Activated naive CD8-positive, alpha-beta T cell treated with anti-CD3 and anti-CD28 coated beads, Interleukin-2, amount 10 ng/mL, durations not matched to agents 7 days and 5 days (primary cell): ENCODE measurements at places on chromosomes 12 and 14. TPM values are rescaled to one million over a fixed set of nuclear protein-coding genes. Genes with fewer than 3 reads are reported as not detected.

GRCh38 chr12:75982979-75983660 lies 48.5 kb downstream of the PHLDA1 start:
- DNase-seq: no peak

DNA sequence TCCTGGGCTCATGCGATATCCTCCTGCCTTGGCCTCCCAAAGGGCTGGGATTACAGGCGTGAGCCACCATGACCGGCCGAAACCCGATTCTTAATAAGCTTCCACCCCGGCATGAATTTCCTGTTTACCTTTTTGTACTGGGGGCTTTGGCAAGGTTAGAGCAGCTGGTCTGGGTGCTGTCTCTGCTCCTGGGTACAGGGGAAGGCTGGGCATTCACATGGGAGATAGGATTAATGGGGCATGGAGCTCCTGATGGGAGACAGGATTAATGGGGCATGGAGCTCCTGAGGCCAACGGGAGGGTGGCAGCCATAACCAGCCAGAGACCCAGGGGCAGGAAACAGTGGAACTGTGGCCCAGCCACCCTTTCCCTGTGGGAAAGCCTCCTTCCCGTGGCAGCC lies 69.5 kb upstream of the DICER1 start:
- no peak for DNase-seq

- no peak for DNase-seq
Measured at GRCh38 chr12:102481705-102482425, 1.5 kb upstream of the IGF1 start.

DNA sequence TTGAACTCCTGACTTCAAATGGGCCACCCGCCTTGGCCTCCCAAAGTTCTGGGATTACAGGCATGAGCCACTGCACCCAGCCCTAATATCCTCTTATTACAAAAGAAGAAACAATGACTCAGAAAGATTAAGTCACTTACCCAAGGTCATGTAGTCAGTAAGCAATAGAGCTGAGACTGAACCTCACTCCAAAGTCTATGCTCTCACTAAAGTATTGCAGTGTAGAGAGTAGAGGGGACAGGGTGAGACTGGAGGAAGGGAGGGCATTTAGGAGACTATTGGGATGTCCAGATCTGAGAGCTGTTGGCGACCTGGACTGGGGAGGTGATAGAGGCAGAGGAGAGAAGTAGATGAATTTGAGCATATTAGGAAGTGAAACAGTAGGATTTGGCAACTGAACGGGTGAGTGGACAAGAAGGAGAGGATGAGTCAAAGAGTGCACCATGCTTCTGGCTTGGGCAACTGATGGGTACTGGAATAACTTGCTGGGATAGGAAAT lies 11.8 kb downstream of the P2RX7 start:
- no peak for DNase-seq

DNA sequence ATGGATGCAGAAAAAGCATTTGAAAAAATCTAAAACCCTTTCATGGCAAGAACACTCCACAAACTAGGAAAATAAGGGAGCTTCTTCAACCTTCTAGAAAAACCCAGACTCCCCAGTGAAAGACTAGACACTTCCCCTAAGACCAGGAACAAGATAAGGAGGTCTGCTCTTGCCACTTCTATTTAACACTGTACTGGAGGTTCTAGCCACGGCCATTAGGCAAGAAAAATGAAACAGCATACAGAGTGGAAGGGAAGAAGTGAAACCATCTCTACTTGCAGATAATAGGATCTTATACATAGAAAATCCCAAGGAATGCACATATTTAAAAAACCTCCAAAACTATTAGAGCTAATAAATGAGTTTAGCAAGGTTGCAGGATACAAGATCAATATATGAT lies 42.3 kb downstream of the CHGA start:
- no peak for DNase-seq

DNA sequence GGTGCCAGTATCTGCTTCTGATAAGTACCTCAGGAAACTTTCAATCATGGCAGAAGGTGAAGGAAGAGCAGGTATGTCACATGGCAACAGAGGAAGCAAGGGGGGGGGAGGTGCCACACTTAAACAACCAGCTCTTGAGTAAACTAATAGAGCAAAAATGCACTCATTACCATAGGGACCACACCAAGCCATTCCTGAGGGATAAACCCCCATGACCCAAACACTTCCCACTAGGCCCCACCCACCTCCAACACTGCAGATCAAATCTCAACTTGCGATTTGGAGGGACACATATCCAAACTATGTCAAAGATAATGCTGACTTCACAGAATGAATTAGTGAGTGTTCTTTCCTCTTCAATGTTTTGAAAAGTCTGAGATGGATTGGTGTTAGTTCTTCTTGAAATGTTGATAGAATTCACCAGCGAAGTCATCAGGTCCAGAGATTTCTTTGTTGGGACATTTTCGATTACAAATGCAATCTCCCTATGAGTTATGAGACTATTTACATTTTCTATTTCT lies 16.6 kb downstream of the TFCP2 start:
- no peak for DNase-seq

DNA sequence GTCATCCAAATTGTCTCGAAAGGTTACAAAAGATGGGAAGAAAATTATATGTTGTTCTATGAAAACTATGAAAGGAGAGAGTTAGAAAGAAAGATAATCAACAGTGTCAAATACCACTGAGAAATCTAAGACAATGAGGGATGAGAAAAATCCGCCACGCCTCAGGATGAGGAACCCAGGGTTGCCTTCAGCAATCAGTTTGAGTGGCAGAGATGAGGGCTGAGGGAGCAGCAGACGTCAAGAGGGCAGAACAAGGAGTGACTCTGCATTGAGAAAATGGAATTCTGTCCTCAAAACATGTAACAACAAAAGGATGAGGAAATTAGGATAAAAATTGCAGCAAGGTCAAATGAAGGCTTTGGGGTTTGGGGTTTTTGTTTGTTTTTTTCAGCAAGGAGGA lies 18.3 kb upstream of the OXA1L start:
- no peak for DNase-seq

DNA sequence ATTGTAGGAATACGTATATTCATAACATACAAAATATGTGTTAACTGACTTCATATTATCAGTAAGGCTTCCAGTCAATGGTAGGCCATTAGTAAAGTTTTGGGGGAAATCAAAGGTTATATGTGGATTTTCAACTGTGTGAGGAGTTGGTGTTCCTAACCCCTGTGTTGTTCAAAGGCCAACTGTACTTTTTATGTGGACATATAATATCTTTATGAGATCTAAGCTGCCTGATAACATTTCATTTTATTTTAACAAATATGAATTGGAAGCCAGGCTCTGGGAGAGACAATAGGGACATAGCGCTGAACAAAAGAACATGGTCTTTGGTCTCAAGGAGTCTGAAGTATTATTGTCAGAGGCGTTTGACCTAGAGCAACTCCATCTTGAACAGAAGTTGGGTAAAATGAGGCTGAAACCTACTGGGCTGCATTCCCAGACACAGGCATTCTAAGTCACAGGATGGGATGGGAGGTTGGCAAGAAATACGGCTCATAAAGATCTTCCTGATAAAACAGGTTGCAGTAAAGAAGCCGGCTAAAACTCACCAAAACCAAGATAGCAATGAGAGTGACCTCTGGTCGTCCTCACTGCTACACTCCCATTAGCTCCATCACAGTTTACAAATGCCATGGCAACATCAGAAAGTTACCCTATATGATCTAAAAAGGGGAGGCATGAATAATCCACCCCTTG lies 147.2 kb downstream of the KSR2 start:
- no peak for DNase-seq

HOXC9 gene
- not detected for total RNA-seq

TRAFD1 gene
- total RNA-seq: 70.3 TPM

SNAPC1 gene
- total RNA-seq: 5.5 TPM
